ENCODE measurements at places on chromosomes 6 and 20.

DNA sequence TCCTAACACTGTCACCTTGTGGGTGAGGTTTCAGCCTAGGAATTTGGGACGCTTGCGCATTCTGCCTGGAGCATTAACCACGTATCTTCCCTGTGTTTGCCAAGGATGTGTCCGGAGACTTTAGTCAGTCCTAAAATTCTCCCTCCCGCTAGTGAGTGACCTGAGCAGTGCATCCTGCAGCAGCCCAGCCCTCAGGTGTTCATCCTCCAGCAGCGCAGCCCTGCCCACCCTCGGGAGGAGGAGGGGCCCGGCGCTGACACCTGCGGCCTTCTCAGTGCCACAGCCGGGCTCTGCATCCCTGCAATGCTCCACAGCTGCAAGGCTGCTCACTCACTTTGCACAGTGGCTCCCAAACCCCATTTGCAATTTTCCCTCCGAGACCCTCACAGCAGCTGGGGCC is 79.5 kb downstream of the ERMARD start:
- DNase-seq = no peak

GRCh38 chr6:10418862-10419748 is 4.2 kb upstream of the TFAP2A start:
- DNase-seq = no peak

- DNase-seq = no peak
Measured at GRCh38 chr20:44701118-44701857, 13.9 kb upstream of the CCN5 start.

- DNase-seq = no peak
Measured at GRCh38 chr6:122997541-122998150, 1.6 kb downstream of the CLVS2 start.

DNA sequence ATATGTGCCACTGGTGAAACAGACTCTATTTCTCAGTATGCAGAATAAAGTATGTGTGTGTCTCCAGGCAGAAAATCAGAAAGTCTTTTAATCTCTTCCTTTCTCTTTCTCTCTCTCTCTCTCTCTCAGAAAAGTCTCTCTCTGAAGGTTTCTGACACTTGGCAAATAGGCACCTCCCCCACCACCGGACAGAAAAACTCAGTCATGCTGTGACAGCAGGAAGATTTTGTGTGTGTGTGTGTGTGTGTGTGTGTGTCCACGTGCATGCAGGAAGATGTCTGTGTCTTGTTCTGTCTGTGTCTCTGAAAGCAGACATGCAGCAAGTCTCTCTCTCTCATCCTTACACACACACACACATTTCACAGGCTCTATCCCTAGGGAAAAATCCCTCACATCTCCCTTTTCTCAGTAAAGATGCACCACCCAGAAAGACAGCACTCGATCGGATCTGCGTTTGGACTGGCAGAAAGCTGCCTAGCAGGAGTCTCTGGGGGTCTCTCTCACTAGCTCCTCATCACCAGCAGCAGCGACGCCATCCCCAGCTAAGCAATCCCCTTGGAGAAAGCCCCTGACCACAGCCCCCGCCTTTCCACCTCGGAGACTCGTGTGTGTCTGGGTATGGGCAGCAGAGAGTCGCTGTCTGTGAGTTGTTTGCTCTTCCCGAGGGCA is 98.3 kb downstream of the EDN3 start:
- no peak for DNase-seq

DNA sequence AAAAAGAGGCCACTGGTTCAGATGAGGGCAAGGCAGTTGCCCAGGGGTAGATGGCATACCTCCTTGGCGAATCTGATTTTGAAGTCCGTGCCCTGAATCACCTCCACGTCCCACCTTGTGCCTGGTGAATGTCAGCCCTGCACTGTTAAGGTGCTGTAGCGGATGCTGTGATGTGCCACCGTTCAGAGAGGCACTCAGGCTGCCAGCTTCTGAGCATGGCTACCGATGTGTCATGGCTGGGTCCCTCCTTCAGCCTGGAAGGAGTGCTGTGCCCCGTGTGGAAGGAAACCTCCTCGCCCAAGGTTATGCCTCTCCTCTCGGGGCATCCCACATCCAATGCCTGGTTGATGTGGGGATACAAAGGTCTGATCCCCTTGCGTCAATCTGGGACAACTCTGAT is 43.6 kb downstream of the UST start:
- DNase-seq = no peak

DNA sequence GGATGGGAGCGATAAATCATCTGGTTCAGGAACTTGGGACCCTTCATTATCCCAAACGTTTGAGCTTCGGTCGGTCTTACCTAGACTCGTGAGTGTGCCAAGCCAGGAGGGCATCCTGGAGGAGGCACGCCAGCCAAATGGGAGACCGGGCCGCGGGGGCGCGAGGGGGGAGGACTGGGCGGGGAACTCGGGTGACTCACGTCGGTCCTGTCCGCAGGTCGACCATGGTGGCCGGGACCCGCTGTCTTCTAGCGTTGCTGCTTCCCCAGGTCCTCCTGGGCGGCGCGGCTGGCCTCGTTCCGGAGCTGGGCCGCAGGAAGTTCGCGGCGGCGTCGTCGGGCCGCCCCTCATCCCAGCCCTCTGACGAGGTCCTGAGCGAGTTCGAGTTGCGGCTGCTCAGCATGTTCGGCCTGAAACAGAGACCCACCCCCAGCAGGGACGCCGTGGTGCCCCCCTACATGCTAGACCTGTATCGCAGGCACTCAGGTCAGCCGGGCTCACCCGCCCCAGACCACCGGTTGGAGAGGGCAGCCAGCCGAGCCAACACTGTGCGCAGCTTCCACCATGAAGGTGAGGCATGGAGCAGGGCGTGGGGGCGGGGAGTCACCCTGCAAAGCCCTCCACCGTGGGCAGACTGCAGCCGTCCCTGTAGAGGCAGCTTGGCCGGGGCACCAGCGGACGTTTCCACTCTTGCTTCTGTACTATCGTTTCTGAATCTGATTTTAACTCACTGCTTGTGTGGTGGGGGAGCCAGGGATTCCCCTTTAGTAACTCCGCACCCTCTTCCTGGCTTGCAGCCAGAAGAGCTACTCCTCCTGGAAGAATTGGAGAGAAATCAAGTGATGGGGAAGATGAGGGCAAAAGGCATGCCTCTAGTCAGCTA is 2.7 kb downstream of the BMP2 start:
- no peak for DNase-seq

GRCh38 chr6:22227824-22228610 is 68.8 kb downstream of the PRL start:
- no peak for DNase-seq

DNA sequence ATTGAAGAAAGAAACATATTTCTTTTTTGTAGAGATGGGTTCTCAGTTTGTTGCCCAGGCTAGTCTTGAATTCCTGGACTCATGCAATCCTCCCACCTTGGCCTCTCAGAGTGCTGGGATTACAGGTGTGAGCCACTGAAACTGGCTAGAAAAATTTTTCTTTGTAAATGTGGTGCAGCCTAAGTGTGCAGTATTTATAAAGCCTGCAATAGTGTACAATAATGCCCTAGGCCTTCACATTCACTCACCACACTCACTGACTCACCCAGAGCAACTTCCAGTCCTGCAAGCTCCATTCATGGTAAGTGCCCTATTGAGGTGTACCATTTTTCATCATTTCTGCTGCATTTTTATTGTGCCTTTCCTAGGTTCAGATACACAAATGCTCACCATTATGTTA is 31.4 kb downstream of the NHSL1 start:
- DNase-seq = no peak

DNA sequence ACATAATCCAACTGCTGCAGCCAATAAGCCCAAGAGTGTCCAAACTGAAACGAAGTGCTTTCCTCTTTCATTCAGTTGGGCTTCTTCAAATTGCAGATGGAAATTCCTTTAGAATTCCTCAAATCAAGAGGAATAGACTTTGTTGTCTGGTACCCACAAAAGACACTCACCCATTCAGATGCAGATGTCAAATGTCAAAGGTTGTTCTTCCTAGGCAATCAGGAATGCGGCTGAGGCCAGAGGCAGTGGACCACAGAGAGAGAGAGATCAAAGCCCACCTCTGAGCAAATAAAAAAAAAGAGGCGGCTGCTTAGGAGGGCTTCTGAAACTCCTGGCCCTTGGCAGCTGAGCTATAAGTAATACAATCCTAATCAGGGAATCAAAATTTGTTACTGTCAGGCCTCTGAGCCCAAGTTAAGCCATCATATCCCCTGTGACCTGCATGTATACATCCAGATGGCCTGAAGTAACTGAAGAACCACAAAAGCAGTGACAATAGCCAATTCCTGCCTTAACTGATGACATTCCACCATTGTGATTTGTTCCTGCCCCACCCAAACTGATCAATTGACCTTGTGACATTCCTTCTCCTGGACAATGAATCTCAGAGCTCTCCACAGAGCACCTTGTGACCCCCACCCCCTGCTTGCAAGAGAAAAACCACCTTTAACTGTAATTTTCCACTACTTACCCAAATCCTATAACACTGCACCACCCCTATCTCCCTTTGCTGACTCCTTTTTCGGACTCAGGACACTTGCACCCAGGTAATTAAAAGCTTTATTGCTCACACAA is 303.0 kb upstream of the GJE1 start:
- DNase-seq = no peak

DNA sequence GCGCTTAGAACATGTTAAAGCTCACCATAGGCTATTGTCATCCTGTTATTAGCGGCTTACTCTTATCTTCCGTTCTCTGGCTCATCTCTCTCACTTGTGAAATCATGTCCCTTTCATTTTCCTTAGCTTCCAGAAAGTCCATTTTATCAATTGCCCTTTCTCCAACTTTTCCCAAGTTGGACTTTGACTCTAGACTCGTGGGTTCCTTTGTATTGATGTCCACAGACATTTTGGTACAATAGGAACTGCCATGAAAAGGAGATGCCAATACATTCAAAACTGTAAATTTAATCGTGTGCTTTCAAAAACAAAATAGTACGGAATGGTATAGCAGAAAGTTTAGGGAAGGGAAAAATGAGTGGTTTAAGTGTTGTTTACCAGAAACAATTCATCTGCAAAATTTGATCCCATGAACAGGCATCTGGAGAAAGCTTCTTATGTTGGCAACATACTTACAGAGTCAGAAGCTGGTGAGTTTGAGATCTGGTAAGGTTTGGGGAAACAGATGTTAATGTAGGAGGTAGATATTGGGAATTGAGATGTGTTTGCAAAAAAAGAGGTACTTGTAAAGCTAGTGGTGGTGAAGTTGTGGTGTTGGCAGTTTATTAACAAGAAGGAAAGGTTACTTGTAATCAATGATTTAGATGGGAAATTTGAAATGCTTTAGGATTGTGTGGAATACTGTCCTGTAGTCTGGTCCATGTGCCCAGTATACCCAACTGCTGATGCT is 10.2 kb upstream of the HIVEP1 start:
- DNase-seq = no peak

DNA sequence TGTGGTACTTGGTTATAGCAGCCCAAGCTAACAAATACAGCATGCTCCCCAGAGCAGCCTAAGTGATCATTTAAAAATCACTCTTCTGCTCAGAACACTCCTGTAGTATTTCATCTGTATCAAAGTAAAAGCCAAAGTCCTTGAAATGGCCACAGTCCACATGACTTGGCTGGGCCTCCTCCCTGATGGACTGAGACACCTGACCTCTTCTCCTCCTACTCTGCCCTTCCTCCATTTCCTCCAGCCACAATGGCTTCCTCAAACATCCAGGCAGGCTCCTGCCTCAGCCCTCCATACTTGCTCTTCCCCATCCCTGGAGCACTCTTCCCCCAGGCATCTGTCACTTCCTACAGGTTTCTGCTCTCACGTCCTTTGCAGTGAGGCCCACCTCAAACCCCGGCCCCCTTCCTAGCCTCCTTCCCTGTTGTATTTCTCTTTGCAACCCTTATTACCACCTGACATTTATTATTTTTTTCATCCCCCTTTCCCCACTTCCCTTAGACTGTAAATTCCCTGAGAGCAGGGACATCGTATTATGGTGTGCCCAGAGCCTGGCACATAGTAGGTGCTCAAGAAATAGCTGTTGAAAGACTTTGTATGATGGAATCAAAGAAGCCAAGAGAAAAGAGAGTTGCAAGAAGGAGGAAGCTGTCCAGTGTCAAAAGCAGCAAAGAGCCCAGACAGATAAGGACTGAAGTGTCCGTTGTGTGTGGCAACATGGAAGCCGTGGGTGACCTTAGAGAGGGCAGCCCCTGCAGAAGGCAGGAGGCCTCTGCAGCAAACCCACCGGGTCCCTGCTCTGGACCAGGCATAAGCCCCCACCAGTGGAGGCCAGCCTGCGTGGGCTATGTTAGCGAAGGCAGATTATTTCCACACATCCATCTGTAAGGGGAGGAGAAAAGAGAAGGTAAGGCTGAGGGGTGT is 87.5 kb downstream of the TRERF1 start:
- DNase-seq = no peak

DNA sequence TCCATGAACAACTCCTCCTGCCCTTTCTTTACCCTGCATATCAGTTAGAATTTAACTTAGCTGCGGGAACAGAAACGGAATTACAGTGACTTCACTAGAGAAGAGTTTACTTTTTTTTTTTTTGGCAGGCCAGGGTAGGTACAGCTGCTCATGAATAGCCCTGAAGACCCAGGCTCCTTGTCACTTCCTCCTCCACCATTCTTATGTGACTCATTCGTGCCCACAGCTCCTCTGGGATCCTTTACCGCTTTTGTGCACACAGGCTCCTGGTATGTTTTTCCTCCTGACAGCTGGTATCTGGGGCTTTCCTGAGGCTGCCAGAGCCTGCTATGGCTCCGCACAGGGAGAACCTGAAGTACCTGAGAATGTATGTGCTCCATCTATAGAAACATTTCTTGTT is 3.9 kb upstream of the KCNS1 start:
- DNase-seq = no peak

- peak; percentile 20 for DNase-seq
Measured at GRCh38 chr6:127547215-127547614, 28.1 kb upstream of the MTCL3 start.

GRCh38 chr6:169618526-169619490 is 83.0 kb downstream of the WDR27 start:
- no peak for DNase-seq

- DNase-seq = no peak
Measured at GRCh38 chr20:8428988-8429387, 296.9 kb downstream of the PLCB1 start.

- no peak for DNase-seq
Measured at GRCh38 chr6:40695750-40696415, 108.7 kb upstream of the LRFN2 start.

DNA sequence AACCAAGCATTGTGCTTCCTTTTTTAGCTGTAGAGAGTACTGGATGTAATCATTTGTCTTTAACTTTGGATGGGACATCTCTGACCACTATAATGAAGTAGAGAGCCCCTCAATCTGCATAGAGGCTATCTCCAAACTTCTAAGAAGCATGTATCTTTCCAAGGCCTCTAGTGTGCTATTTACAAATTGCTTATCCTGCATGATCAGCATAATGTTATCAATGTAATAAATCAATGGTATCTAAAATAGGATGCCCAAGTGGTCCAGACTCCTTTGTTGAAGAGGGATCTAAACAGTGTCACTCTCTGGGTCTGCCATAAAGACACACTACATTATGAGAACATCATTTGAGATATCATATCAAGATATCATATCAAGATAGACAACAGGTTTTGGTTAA is 6.7 kb downstream of the TAAR9 start:
- DNase-seq = no peak

DNA sequence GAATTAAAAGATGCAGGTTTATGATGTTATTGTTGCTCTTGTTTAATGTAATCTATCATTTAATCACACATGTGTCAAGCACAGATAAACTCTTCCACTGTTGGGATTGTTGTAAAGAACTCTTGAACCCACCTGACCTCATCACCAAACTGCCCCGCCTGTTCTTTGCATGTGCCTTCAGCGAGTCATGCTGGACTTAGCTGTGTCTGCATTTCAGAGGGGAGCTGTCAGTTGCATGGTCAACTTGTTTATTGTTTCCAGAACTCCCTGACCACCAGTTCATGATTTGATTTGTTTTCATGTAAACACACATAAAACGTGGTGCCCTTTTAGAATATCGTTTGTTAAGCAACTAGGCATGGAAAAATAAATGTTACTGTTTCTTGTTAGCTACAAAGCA is 93.6 kb downstream of the KHDC1L start:
- no peak for DNase-seq
